ENCODE measurements at places on chromosomes 3 and 15. TPM values are rescaled to one million over a fixed set of nuclear protein-coding genes. Genes with fewer than 3 reads are reported as not detected.

DNA sequence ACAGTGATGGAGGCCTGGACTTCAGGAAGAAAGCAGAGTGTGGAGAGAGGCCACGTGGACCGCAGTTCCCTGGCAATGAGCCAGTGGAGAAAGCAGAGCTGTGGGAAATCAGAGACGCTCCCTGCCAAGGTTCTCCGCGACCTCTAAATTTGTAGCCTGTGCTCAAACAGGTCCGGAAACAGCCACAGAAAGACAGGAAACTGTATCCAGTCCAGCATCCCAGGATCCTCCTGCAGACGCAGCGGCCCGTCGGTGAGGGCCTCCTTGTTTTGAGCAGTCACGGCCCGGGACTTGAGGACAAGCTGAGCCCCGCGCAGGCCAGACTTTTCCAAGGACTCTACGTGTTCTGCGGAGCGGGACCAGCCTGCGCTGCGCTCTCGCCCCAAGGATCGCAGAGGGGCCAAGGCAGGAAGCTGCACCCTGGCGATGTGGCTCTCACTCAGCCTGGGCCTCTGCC, 22.3 kb downstream of the RPSA start:
- no peak for DNase-seq

Gene GOLGA8G
- total RNA-seq, result not detected

DNA sequence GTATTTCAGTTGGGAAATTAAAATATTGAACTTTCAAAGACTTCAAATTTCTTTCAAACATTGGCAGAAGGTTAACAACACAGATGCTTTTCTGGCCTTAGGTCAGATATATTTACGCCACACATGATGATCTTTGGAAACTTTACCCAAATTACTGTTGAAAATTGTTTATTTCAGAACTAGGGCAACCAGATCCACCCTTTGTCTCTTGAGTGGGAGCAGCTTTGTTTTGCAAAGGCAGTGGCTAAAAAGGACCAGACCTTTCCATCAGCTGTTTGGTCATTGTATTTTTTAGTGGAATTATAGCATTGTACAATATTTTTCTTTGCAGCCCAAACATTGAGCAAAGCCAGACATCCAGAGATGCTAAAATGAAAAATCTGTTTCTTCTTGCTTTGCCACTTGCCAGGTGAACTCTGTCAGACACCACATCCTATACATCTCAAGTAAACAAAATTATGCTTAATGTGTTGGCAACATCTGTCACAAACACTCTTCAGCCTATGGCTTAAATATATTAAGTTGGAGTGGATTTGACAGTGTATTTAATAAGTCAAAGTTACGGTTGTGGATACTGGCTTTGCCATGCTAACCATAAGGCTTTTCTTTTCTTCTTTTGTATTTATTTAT, 651.9 kb downstream of the RBMS3 start:
- peak; percentile 45 for DNase-seq

DNA sequence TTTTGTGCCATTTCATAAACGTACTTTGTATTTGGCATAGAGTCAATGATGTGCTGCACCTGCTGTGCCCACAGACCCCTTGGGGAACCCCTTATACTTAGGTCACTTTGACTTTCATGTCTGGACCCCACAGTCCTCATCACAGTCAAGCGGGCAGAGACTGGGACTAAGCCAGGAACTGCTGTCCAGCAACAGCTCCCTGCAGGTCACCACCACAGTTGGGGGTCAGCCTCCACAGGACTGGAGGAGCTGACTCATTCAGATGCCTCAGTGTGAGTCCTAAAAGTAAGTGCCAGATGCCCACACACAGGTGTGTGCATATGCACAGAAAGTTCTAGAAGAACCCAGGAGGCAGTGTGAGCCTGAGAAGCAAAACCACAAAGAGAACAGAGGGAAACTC, 339.8 kb downstream of the GABRB3 start:
- DNase-seq, result no peak

GRCh38 chr15:62719316-62719715, 323.2 kb upstream of the TPM1 start:
- DNase-seq, result no peak

- peak; percentile 18 for DNase-seq
Observed at GRCh38 chr15:31434588-31435260, 108.1 kb downstream of the KLF13 start.

DNA sequence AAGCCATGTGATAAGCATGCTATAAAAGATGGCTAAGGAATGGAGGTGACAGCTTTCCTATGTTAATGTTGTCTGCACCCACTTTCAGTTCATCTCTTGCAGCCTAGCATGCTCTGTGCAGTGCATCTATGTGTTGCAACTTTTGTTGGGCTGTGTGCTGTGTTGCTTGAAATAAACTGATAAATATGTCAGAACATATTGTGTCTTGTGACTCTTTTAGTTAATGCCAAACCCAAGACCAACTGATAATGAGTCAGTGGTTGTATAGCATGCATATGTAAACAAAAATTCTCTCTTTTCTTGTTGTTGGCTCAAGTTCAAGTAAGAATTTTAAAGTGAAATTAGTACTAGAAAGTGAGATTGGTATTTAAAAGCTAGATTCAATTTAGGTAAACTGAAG, 37.0 kb upstream of the SCN10A start:
- DNase-seq, result no peak

Gene NAALADL2
- total RNA-seq, result 76.0 TPM

Gene EPHA3
- total RNA-seq, result 65.6 TPM

Gene CPNE4
- total RNA-seq, result 1.5 TPM

Gene DNAJA4
- 53.7 TPM for total RNA-seq

- no peak for DNase-seq
Observed at GRCh38 chr3:195517030-195517429, 26.1 kb downstream of the PPP1R2 start.

Gene TIMP4
- 1.1 TPM for total RNA-seq

- DNase-seq, result no peak
Observed at GRCh38 chr15:70859998-70860397, 6.0 kb upstream of the LARP6 start.

Gene FANCD2OS
- total RNA-seq, result not detected

DNA sequence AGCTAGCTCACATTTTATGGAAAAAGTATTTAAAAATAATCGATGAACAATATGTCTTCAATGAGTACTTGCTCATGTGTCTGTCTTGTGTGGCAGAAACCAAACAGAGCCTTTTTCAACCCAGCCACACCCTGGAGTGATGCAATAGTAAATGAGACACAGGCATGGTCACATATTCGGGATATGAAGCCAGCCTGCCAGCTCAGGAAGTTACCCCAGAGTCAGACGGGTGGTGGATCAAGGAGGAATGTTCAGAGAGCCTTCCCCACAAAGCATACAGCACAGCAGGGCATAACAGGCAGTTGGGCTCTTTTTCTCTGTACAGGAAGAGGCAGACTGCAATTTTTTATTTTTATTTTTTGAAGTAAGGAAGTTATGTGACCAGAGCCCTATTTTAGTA, 27.3 kb downstream of the LARP6 start:
- DNase-seq, result no peak

Gene SIAH2
- 32.1 TPM for total RNA-seq

GRCh38 chr15:93467337-93467736, 378.3 kb upstream of the RGMA start:
- peak; percentile 93 for DNase-seq

DNA sequence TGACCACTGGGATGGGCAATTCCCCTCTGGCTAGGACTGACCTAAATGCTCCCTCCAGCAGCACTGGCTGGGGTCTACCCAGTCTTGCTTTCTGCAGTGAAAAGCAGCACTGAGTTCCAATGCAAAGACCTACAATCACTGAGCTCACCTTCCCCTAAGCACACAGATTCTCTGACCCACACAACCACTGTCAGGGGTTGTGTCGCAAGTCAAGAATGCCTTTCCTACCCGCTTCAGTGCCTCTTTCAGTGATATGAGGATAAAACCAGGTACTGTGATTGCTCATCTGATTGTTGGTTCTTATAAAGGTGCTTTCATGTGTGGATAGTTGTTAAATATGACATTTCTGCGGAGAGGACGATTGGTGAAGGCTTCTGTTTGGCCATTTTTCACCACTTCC, 345.6 kb downstream of the GAP43 start:
- no peak for DNase-seq

DNA sequence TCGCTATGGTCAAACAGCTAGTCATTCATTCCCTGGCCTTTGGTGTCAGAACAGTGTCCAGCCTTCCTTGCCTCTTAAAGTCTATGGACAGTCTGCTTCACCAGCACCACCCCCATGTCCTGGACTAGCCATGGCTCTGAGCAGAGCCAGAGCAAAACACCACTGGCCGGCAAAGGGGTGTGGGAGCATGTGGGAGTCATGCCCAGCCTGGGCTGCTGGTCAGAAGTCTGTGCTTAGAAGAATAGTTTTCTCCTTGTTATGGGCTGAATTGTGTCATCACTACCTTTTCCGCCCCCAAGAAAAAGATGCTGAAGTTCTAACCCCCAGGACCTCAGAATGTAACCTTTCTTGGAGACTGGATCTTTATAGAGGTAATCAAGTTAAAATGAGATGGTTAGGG, 132.9 kb upstream of the LPP start:
- no peak for DNase-seq

DNA sequence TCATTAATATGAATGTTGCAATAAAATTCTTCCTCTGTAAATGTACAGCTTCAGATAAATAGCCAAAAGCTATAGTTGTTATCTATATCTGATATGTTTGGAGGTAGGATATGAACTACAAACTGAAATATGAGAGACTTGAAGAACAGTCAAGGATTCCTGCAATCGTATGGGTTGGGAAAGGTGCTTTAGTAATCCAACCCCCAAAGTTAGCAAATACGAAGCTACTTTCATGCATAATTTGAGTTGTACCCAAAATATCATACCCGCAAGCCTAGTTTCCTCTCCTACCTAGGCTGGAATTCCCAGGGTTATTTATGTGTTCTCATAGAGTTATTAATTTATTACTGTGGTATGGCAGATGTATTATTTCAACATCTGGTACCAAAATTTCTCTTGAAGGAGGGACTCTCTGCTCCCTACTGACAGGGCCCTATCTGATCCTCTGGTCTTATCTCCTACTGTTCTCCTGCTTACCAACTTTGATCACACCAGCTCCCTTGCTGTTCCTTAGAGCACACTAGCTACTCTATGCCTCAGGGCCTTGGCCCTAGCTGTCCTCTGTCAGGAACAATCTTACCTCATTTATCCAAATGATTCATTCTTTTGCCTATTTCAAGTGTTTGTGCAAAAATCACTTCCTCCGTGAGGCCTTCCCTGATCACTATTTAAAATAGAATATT, 140.4 kb upstream of the CCDC54 start:
- no peak for DNase-seq

GRCh38 chr3:41184394-41184793, 14.9 kb upstream of the CTNNB1 start:
- no peak for DNase-seq

GRCh38 chr3:149151843-149152242, 22.4 kb downstream of the HPS3 start:
- no peak for DNase-seq

GRCh38 chr15:43762824-43763223, 13.9 kb downstream of the ELL3 start:
- no peak for DNase-seq

GRCh38 chr3:127168271-127168670, 24.7 kb upstream of the PRR23E start:
- peak; percentile 81 for DNase-seq

Gene RSL24D1
- 88.9 TPM for total RNA-seq

DNA sequence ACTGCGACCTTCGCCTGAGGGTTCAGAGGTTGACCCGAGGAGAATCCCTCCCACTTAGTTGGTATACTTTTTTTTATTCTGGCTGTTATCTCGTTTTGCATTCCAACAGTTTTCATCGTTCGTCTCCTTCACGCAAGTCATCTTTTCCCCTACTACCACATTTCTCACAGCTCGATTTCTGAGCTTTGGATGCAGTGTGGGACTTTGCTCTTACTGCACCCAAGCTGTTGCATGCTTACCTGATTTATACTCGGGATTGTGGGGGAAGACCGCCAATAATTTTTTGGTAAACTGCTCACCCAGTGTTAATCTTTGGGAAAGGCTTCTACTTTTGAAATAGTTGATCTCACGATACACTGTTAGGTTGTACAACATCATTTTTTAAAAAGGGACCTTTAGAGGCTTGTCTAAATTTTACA, 702 bp downstream of the TBC1D23 start:
- DNase-seq, result no peak

Gene TRH
- 0.62 TPM for total RNA-seq

DNA sequence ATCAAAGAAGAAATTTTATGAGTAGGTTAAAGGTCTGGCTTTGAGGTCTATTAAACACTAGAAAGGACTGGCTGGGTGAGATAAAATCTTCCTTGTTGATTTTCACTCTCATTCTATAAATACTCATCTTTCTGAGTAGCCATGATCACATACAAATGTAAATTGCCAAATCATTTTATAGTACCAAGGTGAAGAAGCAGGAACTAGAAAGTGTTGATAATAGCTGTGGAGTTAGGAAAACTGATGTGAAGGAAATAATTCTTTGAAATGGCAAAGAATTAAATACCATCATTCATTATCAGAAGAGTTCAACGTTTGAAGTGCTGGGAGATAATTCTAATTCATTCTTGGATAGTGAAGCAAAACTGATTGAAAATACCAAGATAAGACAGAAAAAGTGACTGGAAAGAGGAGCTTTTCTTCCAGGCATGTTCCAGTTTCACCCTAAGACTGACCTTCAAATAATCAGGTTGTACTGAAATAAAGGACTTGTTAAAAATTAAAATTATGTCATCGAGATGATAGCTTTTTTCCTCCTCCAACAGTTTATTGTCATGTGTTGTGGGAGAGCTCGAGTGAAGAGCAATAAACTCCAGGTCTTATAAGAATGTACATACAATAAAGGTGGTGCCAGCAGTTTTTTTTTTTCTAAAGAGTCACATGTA, 17.4 kb downstream of the THBS1 start:
- no peak for DNase-seq

- no peak for DNase-seq
Observed at GRCh38 chr3:126755866-126756265, 51.8 kb downstream of the CHCHD6 start.

GRCh38 chr3:154023148-154023547, 98.0 kb upstream of the ARHGEF26 start:
- peak; percentile 84 for DNase-seq

GRCh38 chr3:169634618-169635236, 28.8 kb downstream of the MECOM start:
- DNase-seq, result peak; percentile 41

Gene WDR49
- 2.2 TPM for total RNA-seq

Gene DHFR2
- 7.2 TPM for total RNA-seq

DNA sequence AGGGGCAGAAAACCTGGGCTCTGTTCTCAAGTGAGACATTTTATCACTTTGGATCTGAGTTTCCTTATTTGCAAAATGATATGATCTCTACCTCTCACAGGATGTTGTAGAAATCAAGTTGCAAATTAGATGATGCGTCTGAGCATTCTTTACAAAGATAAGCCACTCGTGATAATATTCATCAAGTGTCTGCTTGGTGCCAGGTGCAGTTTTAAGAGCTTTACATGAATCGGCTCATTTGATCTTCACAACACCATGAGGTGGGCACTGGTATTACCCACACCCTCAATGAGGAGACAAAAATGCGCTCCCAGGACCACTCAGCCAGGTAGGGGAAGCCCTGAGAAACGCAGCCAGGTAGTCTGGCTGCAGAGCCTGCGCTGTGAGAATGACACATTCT, 59.1 kb upstream of the CA12 start:
- no peak for DNase-seq

GRCh38 chr3:123871946-123872345, 12.2 kb downstream of the MYLK start:
- no peak for DNase-seq

- DNase-seq, result peak; percentile 36
Observed at GRCh38 chr15:51801391-51801835, 28.0 kb upstream of the TMOD3 start.
